Progenitor cell of endocrine pancreas (in vitro differentiated cells): ENCODE measurements at places on chromosomes 7 and 10.

DNA sequence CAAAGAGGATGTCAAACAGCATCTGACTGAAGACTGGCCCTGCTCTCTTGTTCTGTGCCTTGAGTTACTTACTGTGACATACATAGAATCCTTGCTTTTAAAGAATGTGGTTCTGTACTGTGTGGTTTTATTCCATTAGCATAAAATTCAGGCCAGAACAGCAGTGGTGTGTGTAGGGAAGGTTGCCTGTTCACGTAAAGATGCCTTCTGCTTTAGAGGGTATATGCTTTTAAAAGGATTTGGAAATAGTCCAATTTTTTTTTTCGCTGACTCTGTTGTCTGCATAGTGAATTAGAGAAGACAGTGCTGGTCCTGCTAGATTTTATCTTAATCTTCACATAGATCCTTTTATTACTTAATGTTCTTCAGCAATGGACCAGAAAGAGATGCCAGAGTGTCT, 470.8 kb upstream of the SEMA3A start:
- no peak for DNase-seq

DNA sequence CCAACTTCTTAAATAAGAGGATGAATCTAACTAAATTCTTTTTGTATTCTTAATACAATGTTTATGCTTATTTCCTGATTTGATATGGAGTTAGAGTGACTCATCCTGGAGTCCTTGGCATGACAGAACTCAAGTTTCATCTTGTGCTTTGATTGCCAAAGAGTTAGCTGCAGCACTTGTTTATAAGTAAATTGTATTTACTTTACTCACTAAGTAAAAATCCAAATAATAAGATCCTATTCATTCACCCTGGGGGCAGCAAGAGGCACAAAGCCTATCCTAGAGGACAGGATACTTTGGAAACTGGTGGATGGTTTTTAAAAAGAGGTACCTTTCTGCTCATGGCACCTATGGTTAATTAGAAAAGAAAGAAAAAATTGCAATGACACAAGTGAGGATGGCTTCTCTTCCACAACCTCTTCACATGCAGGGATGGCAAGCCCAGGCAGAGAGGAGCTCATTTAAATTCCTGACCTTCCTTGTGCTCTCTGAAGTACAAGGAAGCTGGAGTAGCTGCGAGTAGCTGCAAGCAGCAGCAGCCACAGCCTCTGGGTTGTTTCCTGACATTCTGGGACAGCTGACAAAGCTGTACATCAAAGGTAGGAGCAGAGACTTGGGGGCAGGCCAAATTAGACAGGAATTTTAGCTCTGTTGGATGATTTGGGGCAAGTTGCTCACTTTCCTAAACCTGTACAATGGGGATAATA, 28.5 kb upstream of the CROT start:
- no peak for DNase-seq

DNA sequence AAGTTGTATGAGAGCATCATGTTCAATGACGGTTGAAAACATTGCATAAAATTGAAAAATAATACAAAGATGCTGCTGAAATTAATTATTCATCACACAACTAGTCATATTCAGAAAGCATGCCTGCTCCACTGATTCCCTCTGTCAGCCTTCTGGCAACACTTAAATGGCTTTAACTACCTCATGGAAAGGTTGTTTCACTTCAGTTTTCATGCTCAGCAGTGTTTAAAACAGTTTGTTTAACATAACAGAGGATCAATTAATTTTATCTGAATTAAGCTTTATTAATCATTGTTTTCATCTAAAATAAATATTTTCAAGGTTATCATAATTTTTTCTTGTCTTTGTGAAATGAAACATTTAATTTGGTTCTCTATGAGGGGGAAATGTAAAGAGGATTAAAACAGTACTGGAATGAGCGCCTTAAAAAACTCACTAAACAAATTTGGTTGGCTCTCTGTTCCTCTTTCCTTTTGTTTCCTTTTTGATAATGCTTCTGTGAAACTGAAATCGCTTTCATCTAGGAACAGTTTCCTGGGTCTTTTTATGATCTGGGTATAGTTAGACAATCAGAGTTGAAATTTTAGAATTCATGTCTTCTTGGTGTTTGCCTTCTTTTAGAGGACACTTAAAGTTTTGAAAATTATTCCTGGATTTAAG, 427.4 kb downstream of the SH2D4B start:
- no peak for DNase-seq

GRCh38 chr10:132185601-132186487, 904 bp upstream of the DPYSL4 start:
- peak; percentile 65 for DNase-seq

GRCh38 chr10:5396556-5397300, 7.9 kb downstream of the TUBAL3 start:
- no peak for DNase-seq

DNA sequence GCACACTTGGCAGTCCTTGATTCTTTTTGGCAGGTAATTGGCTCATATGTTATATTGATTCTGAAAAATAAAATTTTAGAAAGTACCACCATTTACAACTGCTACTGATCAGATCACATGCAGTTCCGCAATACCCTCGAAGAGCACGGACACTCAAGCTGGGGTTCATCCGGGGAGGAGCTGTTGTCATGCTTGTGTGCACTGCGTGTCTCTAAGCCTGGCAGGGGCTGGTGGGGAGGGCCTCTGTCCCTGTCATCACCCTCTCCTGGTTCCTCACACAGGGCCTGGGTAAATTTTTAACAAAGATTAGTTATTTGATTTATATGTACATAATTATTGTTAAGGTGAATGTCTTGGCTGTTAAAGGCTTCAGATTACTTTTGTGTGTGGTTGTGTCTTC, 45.2 kb downstream of the TRRAP start:
- no peak for DNase-seq

DNA sequence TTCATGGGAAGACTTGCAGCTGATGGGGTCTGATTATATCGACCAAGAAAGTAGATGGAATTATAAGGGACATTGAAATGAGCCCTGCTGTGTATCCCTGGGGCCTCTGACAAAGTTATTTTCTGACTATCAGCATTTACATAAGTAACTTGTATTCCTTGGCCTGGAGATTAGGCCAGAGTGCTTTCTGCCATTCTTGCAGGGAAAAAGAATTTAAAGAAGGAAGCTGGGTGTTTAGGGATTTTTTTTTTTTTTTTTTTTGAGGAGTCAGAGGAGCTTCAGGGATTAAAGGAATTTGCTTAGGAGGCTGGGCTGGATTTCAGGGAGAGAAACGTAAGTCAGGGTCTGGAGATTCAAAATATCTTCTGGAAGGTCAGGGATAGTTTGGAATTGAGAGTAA, 4.6 kb downstream of the SPAM1 start:
- DNase-seq = no peak

- DNase-seq = no peak
These were observed 191.9 kb downstream of the CDK14 start for GRCh38 chr7:90788052-90788451.

GRCh38 chr10:61793760-61794703, 107.5 kb upstream of the ARID5B start:
- DNase-seq = no peak

GRCh38 chr7:149732611-149733010, 40.8 kb downstream of the ZNF467 start:
- no peak for DNase-seq

- DNase-seq = no peak
These were observed 309.3 kb downstream of the TCERG1L start for GRCh38 chr10:131002031-131002861.

DNA sequence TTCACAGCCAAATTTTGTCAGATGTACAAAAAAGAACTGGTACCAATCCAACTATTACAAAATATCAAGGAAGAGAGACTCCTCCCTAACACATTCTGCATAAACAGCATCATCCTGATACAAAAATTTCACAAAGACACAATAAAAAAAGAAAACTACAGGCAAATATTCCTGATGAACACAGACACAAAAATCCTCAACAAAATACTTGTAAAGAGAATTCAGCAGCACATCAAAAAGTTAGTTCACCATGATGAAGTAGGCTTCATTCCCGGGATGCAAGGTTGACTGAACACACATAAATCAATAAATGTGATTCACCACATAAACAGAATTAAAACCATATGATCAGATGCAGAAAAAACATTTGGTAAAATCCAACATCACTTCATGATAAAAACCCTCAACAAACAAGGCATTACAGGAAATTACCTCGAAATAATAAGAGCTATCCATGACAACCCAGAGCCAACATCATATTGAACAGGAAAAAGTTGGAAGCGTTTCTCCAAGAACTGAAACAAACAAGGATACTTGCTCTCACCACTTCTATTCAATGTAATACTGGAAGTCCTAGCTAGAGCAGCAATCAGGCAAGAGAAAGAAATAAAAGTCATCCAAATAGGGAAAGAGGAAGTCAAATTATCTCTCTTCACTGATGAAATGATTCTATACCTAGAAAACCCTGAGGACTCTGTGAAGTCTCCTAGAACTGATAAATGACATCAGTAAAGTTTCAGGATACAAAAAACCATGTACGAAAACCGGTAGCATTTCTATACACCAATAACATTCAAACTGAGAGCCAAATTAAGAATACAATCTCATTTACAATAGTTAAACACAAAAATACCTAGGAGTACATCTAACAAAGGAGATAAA, 223.1 kb downstream of the REEP3 start:
- DNase-seq = no peak

- DNase-seq = no peak
These were observed 120.1 kb downstream of the DYNC2I1 start for GRCh38 chr7:158976468-158976848.

GRCh38 chr7:46859963-46860475, 721.9 kb downstream of the TNS3 start:
- DNase-seq = no peak

DNA sequence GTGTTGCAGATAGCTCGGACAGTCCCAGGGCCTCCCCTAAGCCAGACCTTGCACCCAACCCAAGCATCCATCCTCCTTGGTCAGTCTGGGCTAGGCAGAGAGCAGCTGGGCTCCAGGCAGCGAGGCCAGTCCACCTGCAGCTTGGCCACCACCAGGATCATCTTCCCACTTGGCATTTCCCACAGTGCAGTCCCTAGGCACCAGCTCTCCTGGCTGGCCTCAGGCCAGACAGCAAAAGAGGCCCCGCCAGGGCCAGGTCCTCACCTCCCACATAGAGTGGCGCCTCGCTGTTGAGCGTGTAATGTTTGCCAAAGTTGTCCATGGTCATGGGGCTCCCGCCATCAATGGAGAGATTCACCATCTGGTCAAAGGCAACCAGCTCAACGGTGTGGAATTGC, 171.7 kb downstream of the LCOR start:
- no peak for DNase-seq

DNA sequence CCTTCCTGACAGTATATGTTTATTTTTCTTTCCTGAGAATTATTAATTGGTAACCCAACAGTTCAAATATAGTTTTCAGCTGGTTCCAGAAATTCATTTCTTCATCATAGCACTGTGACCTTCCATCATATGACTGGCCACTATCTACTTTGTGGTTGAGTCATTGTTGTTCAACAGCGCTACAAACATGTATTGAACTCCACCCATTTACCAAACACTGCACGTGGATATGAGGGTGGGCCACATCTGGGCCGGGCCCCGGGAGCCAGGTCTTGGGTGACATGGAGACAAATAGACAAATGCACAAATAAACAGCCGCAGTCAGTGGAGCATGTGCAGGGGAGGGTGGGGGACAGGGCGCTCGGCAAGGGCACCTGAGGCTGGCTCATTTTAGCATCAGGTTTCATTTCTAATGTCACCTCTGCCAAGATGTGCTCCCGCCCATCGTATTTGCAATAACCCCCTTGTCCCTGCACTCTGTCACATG, 24.0 kb upstream of the EEPD1 start:
- DNase-seq = no peak

- no peak for DNase-seq
These were observed 58.3 kb downstream of the GRK5 start for GRCh38 chr10:119265691-119266090.

DNA sequence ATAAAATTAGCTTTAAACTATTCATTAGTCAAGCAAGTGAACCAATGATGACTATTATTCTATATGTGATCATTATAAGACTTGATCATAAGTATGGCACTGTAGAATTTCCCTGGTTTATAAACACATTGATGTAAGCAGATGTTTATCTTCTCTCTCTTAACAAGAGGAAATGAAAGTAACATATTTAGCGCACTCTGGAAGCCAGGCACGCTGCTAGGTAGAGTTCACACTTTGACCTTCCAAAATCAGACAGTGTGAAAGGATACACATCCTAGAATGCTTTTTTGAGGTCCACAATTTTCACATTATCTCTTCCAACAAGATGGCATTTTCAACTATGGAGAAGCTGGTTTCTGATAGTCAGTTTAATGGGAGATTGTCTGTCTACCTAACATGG, 529.4 kb upstream of the IGFBP3 start:
- DNase-seq = no peak

- DNase-seq = peak; percentile 41
These were observed 21.5 kb downstream of the POLL start for GRCh38 chr10:101566333-101567164.

DNA sequence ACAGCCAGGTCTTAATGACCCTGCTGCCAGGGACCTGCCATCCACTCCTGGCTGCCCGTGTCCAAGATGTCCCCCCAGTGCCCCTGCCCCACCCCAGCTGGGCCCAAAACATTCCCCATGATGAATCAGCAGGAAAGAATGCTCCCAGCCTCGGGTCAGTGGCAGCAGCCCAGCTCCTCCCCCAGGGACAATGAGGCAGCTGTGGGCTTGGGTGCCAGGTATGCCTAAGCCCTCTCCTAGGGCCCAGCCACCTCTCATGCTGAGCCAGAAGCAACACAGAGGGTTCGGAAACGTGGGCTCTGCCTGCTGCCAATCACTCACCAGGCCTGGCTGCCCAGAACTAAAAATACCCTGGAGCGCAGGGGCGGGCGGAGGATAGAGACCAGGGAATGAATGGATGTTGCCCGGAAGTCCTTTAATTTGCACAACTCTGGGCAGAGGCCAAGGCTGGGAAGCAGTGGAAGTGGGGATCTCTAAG, 1.5 kb upstream of the LOXL4 start:
- DNase-seq = no peak

DNA sequence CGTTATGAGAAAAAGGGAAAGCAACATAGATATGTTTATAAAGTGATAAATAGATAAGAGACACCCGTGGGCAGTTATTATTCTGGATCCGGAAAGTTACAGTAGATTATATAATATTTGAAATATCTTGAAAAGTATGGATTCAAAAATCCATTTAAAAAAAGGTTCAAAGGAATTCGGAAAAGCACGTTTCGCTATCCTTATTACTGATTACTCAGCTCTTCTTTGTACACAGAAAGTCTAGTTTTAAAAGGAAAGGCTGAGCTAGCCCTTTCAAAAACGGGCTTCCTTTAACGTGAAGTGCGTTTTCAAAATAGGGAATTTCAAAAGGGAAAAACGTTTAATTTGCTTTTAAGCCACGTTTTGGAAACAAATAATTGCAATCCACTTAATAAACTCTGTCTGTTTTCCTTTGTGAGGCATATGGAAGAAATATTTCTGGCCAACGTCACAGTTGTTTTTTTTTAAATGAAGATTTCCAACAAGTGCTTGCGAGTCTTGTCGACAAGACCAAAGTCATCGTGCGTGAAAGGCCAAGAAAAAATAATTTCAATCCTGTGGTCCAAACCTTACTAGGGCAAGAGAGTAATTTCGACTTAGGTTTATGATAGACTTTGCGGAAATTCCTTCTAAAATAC, 2.2 kb upstream of the SKIDA1 start:
- no peak for DNase-seq

- DNase-seq = no peak
These were observed 207.7 kb upstream of the BMPER start for GRCh38 chr7:33697616-33698015.

GRCh38 chr7:9498303-9498702, 1064.9 kb downstream of the NXPH1 start:
- DNase-seq = no peak
